ENCODE measurements at places on chromosomes 13 and 19.

DNA sequence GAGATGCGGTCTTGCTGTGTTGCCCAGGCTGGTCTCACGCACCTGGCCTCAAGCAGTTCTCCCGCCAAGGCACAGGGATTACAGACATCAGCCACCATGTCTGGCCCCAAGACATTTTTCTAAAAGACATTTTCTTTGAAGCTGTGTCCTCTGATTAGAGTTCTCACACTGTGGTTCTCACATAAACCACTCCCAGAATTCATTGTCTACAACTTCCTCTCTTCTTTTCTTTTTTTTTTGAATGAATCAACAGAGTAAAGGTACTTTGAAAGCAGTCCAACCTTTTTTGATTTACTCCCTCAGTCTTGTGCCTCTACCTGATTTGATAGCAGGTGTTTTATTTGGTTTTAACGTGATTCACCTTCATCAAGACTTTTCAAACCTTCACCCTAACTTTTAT is 14.3 kb upstream of the SHD start:
- no peak for DNase-seq

GRCh38 chr19:16456652-16457194 is 15.0 kb downstream of the EPS15L1 start:
- no peak for DNase-seq

GRCh38 chr19:5718037-5718578 is 1.8 kb downstream of the LONP1 start:
- peak; percentile 47 for DNase-seq

GRCh38 chr13:64925727-64926126 is 2304.4 kb downstream of the PCDH9 start:
- DNase-seq: no peak
